Astrocyte of the hippocampus (primary cell): ENCODE measurements at places on chromosomes 3 and 15.

GRCh38 chr3:25849091-25849490 is 59.2 kb downstream of the OXSM start:
- no peak for DNase-seq

DNA sequence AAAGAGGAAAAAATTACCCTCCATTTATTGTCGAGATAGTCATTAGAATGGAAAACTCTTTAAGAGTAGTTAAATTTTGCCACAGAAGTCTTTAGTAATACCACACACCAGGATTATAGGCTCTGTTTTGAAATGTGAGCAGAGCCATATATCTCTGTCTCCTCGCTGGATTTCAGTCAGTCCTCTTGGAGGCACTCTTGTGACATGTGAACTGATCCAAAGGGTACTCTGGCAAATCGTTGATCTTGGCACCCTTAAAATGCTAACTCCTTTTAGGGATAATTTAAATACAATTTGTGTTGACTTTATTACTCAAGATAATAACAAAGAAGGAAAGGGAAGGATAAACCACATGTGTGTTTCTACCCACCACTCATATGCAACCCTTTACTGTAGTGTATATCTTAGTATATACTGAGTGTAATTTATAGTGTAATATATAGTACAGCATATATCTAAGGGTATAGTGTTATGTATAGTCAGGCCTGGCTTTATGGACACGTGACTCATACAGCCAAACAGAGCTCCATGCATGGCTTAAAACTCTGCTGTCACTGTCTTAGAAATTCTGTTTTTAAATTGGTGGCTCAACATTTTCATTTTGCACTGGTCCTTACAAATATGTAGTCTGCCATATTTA is 12.3 kb upstream of the KPNA4 start:
- peak; percentile 63 for DNase-seq

- no peak for DNase-seq
These were observed 2.1 kb downstream of the FYCO1 start for GRCh38 chr3:45993421-45994027.

- peak; percentile 81 for DNase-seq
These were observed 194.6 kb downstream of the FAM43A start for GRCh38 chr3:194879991-194880939.

DNA sequence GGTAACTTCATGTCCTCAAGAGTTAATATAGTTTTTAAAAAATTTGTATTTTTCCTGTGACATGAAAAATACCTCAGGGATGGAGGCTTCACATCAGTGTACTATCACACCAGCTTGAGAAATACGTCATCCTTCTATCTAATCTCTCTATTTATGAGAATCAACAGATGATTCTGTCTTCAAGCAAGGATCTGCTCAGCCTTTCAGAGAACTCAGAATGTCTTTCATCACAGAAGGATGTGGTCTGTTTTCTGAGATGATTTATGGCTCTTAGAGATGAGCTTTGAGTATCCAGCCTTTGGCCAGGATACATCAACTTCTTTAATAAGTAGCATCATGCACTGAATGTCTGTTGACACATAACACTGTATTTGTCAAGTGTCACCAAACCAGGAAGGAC is 193.9 kb downstream of the DTWD1 start:
- DNase-seq, result no peak

GRCh38 chr15:65812916-65813315 is 20.8 kb upstream of the DENND4A start:
- DNase-seq, result no peak

GRCh38 chr3:64467255-64467944 is 220.4 kb downstream of the ADAMTS9 start:
- DNase-seq, result no peak

DNA sequence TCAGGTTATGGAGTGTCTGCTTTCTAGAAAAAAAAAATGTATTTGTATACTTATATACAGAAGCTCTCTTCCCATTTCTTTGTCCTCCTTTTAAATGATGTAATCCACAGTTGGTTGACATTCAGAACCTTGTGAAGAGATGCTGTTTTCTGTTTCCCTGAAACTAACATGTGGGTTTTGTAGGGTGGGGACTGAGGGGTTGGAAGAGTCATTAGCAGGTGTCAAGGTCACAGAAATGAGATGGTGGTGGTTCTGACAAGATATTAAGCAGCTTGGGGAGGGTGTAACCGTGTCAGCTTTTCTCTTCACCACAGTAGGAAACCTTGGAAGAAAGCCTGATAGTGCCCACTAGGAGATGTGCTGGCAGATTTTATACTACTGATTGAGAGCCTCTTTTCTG is 2.4 kb downstream of the RASA2 start:
- no peak for DNase-seq

GRCh38 chr3:133192967-133193366 is 154.8 kb downstream of the TMEM108 start:
- no peak for DNase-seq

DNA sequence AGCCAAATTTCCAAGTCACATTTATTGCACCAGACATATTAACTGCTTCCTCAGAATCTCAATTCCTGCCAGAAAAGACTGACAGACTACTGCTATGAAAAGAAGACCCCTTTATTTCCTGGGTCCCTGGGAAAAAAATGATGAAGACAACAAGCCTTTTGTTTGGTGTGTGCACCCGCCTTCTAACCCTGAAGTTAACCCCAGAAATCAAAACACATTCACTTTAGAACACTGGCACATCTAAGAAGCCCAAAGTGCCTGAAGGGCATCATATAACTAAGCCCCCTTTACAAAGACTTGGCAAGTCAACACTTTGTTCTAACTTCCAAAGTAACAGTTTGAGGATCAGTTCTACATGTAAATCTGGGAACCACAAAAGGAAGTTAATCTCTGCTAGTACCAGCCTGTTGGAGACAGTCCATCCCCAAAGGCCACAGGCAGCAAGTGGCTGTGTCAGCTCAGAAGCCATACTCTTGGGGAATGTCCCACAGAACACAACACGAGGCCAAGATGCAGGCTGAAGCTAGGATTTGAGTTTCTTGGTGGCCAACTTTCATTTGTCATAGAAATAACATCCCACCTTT is 16.3 kb upstream of the ATP1B3 start:
- peak; percentile 19 for DNase-seq

- DNase-seq, result peak; percentile 39
These were observed 67.6 kb downstream of the SLC6A11 start for GRCh38 chr3:10883478-10884234.

DNA sequence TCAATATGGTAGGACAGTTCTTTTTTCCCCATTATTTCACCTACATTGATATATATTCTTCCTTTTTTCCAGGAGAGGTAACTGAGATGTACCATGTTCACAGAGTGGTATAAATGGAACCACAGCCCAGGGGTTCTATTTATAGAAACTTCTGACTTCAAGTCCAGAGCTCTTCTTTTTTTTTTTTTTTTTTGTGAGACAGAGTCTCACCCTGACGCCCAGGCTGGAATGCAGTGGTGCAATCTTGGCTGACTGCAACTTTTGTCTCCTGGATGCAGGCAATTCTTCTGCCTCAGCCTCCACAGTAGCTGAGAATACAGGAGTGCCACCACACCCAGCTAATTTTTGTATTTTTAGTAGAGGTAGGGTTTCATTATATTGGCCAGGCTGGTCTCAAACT is 267.1 kb upstream of the TPRG1 start:
- DNase-seq, result peak; percentile 28
